ENCODE measurements at places on chromosomes 13 and 19. TPM values are rescaled to one million over a fixed set of nuclear protein-coding genes. Genes with fewer than 3 reads are reported as not detected.

MTUS2 gene
- 0.06 TPM for total RNA-seq

RETN gene
- total RNA-seq: 1.1 TPM

KIR3DL2 gene
- 0.13 TPM for total RNA-seq

LILRA1 gene
- total RNA-seq: 2.2 TPM

CHST8 gene
- total RNA-seq: 0.28 TPM

ZNF578 gene
- total RNA-seq: 3.7 TPM

PNMA8A gene
- 16.2 TPM for total RNA-seq

SUGT1 gene
- total RNA-seq: 51.5 TPM

CRLF1 gene
- 28.9 TPM for total RNA-seq

DACT3 gene
- 10.4 TPM for total RNA-seq

RFC3 gene
- total RNA-seq: 8.2 TPM

TLE6 gene
- total RNA-seq: 3.7 TPM

PRTN3 gene
- not detected for total RNA-seq

Data from kidney (tissue), 22 donors.